CD4-positive, alpha-beta T cell treated with Interleukin-12 subunit alpha and Interleukin-12 subunit beta, for 1 hour (primary cell): ENCODE measurements at places on chromosomes 12 and 14.

DNA sequence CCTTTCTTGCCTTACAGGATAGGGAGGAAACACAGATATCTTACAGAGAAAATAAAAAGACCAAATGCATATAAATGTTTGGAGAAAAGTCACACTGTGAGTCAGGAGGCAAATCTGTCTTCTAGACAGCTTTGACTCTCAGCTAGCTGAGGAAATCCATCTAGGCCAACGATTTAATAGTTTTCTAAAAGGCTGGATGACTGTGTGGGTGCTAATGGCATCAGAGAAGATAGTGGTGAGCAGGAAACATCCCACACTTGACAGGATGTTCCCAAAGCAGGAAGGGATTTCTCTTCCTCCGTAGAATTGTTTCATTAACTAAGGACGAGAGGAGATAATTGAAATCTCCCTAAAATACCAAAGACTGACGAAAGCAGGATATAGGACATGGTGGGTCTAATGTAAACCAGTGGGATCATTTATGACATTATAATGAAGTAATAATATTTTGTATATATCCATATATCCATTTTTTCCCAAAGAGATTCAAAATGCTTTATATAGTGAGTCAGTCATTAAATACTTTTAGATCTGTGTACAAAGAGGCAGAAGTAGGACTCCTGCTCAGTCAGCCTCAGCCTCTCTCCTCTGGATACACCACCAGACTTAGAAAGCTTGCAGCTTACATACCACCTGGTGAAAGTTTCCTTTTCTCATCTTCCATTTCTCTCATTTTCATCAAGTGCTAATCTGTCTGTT lies 44.3 kb upstream of the PSMA6 start:
- no peak for DNase-seq

DNA sequence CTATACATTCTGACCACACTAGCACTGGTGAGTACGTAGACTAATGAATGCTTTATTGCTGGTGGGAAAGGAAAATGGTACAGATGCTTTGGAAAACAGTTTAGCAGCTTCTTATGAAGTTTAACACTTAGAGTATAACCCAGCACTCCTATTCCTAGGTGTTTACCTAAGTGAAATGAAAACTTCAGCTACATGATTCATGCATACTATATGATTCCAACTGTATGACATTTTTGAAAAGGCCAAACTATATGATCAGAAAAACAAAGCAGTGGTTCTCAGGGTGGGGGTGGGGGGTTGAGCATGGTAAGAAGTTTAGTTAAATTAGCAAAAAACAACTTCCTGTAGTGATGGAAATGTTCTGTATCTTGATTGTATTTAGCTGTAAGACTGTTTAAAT lies 22.1 kb upstream of the ARID4A start:
- DNase-seq = no peak

GRCh38 chr12:4932576-4932975 lies 22.9 kb downstream of the KCNA1 start:
- no peak for DNase-seq

DNA sequence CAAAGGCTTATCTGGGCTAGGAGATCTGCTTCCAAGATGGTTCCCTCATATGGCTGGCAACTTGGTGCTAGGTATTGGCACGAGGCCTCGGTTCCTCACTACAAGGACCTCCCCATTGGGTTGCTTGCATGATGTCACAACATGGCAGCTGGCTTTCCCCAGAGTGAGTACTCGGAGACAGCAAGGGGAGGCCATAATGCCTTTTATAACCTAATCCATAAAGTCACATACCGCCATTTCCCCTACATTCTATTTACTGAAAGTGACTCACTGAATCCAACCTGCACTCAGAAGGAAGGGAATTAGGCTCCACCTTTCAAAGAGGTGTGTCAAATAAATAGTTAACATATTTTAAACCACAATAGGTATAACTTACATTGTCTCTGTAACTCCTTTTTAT lies 130.9 kb downstream of the SAMD4A start:
- no peak for DNase-seq

- DNase-seq = no peak
These were observed 5.7 kb upstream of the DTX1 start for GRCh38 chr12:113050795-113051194.

DNA sequence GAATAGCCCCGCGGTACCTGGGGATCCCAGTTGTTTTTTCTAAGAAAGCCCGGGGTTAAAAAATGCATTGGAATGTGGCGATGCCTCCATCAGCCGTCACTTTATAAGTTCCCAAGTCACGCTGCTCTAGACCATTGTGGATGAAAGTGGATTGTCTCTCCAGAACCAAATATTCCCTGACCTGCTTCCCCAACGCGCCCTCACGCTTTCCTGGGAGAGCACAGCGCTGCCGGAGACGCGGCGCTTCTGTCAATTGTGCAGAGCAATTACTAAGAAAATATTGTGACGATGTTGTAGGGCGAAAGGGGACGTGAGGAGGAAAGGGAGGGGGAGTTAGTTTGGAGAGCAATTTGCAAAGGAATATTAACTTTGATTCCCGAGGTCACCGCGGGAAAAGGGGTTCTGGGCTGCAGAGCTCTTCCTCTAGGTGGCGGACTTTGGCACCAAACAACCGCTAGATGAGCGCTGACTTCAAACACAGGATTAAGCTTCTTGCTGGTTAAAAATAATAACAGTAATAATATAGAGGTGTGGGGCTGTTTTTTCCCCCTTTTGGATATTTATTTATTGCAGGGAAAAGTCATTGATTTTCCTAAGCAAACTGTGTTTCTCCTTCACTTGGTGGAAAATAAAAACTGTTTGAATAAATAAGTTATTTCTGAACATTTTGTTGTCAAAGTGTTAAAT lies 9.6 kb upstream of the FOXG1 start:
- DNase-seq = no peak

DNA sequence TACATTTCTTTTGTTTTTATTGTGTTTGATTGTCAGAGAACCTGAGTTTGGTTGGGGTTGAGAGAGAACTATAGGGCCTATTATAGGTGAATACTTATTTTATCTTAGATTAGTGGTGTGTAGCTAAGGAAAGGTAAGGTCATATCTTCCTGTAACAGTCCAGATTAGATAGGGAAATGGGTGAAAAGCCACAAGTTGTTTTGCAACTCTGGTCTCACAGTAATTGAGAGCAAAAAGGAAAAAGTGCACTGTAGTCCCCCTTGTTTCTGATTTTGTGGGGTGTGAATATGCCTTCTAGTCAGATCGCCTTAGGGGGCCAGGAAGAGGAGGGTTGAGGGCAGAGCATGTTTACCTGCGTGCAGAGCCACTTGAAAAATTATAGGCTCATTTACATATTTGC lies 8.9 kb downstream of the MSRB3 start:
- no peak for DNase-seq

DNA sequence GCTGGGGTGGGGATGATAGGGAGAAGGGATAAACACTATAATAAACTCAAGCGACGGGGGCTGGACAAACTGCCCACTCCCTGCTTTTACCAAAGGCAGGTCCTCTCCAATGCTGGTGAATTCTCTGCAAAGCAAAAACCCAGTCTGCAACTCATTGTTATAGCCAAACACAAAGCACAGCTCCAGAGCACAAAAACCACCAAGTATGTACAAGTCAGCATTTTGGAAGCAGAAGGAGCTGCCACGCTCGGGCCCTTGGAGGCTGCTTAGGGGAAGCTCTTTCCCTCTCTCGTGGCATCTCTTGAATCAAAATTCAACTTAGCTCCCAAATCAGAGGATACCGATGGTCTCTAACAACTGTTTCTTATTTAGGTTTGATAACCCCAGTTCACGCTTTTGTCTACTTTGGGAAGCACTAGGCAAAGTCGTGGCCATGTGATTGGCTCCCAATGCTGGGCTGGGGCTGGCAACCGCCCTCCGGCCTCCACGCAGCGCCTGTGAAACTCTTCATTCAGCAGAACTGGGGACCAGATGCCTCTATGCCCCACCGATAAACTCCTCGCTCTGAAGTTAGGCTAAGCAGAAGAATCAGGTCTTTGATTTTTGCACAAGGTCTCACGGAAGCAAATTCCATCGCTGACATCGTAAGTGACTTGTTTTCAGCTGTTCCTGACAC lies 158.5 kb upstream of the FOXN3 start:
- no peak for DNase-seq

- no peak for DNase-seq
These were observed 553.6 kb upstream of the ATP2B1 start for GRCh38 chr12:90262251-90262650.

GRCh38 chr14:26023967-26024366 lies 573.9 kb downstream of the NOVA1 start:
- no peak for DNase-seq

- DNase-seq = no peak
These were observed 10.6 kb downstream of the ITGB7 start for GRCh38 chr12:53196486-53196885.

DNA sequence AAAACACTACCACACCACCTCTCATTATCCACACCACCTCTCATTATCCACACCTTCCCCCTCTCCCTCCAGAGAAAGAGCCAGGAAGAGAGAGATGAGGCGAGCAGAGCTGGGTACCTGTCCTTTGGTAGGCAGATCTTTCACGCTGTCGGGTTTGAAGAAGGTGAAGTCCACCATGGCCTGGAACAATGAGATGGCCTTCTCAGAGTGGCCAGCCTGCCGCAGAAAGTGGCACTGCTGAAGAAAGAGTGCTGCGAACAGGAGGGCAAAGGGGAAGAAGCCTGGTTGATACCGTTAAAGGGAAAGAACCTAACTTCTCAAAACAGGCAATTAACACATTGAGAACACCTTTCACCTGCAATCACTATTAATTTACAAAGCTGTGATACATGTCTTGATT lies 30.6 kb downstream of the NRDE2 start:
- DNase-seq = no peak

- DNase-seq = no peak
These were observed 2.4 kb downstream of the AGAP2 start for GRCh38 chr12:57735952-57736740.

DNA sequence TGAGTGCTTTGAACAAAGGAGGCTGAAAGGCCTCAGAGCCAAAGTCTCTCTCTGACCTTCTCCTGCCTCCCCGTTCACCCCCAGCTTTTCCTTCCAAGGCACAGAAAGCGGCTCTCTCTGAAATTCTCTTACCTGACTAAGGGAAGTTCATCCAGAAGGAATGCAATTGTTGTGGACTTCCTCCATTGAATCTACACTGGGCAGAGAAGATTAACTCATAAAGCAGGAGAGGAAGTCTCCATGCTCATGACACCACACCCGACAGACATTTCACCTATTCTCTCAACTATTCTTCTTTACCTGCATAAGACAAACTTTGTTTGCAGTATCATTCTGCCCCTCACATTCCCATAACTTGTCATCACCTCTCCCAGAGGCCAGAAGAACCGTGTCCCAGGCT lies 129.3 kb upstream of the CCDC175 start:
- DNase-seq = no peak

- no peak for DNase-seq
These were observed 245.0 kb downstream of the RGS6 start for GRCh38 chr14:72177251-72177650.

- DNase-seq = no peak
These were observed 208.3 kb downstream of the PHETA1 start for GRCh38 chr12:111160350-111161241.

GRCh38 chr14:88322504-88323085 lies 474 bp downstream of the KCNK10 start:
- no peak for DNase-seq

DNA sequence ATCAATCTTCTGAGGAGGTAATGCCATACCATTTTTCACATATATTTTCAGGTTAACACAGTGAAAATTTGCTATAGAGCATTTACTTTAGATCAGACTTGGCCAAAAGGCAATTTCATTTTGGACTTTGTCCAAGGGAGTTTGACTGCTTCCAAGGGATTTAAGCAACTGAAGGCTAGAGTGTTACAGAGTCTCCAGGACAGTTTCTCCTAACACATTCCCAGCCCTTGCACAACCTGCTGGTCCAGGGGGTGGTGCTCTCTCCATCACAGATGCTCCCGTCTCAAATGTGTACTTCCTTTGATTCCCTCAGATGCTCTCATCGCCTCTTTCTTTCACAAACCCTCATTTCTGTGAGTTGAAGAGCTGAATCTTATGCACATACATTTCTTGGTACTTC lies 143.1 kb downstream of the TPH2 start:
- no peak for DNase-seq

DNA sequence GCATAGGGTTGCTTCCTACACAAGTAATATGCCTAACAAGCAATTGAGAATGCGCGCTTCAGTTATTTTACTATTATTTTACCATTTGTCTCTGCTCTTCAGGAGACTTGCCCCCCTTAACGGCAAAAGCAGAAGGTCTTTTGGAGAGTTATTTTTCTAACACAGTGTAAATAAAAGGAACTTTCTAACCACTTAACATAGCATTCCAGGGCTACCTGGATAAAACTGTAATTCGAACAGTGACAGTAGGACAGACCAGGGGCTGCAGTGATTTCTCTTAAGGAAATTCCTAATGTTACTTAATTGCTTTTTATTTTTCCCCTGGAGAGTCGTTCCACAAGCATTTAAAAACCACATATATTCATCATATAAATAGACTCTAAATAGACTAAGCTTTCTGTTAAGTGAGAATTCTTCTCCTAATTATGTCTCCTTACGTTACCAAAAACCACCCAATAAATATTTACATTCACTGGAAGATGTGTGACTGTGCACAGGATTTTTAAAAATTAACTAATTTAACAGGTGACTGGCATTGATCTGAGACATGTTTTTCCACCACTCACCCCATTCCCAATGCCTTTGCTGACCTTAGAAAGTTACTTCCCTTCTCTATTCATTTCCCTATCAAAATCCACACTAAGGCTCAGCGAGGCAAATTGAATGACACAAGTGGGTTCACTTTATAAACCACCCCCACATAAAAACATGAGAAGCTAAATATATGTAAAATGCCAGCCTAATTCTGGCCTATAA lies 72.4 kb downstream of the RNF34 start:
- no peak for DNase-seq

DNA sequence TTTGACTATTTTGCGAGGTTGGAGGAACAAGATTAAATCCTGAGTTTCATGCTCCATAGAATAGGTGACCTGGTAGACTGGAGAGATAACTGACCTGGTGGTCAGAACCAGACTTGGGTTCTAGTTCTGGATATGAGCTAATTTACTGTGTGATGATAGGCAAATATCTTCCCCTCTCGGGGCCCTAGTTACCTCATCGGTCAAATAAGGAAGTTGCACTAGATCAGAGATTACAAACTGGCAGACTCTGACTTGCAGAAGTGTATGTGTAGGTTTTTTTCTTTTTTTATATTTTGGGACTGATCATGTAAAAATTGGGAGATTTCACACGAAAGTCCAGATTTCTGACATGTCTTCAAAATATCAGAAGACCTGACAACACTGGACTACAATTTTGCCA lies 37.0 kb downstream of the RPH3A start:
- no peak for DNase-seq

GRCh38 chr12:46830731-46831334 lies 5.0 kb upstream of the SLC38A4 start:
- no peak for DNase-seq

- DNase-seq = no peak
These were observed 9.0 kb upstream of the CD163 start for GRCh38 chr12:7512553-7512952.

- no peak for DNase-seq
These were observed 18.7 kb upstream of the EPYC start for GRCh38 chr12:91023326-91024004.
